Thoracic aorta (tissue), 2 donors: ENCODE measurements at places on chromosomes 2 and 18.

GRCh38 chr2:65299246-65299645, 71.6 kb downstream of the ACTR2 start:
- DNase-seq = no peak

DNA sequence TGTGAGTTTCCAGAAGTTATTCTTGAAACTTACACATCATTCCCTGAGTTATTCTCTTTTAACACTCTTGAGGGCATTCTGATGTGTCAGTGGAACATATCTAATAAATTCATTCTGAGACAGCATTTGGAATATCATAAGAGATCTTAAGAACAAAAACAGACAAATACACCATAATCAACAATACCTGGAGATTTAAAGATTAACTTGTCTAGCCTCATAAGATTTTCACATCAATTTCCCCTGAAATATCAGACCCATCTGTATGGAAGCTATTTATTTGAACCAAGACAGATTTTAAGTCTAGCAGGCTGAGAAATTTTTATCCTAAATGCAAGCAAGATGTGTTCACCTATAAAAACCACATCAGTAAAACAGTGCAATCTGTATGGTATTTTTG, 181.6 kb downstream of the NYAP2 start:
- no peak for DNase-seq

DNA sequence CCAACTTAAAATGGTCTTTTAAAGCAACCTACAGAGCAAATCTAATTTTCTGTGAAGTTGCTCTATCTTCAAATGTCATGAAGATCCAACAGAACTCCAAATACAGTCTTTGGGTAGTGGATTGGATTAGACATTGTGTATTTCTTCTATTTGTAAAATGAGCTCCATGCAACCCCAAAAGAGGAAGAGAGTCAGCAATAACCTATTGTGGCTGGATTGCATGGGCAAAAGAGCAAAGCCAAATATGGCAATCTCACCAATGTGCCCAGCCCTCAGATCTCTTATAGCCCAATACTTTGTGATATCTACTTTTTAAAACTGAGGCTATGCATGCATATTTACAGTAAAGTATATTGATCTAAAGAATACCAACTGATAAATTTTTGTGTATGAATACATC, 146.3 kb downstream of the TXNL1 start:
- DNase-seq = no peak

GRCh38 chr2:29627279-29627711, 294.1 kb downstream of the ALK start:
- DNase-seq = no peak

DNA sequence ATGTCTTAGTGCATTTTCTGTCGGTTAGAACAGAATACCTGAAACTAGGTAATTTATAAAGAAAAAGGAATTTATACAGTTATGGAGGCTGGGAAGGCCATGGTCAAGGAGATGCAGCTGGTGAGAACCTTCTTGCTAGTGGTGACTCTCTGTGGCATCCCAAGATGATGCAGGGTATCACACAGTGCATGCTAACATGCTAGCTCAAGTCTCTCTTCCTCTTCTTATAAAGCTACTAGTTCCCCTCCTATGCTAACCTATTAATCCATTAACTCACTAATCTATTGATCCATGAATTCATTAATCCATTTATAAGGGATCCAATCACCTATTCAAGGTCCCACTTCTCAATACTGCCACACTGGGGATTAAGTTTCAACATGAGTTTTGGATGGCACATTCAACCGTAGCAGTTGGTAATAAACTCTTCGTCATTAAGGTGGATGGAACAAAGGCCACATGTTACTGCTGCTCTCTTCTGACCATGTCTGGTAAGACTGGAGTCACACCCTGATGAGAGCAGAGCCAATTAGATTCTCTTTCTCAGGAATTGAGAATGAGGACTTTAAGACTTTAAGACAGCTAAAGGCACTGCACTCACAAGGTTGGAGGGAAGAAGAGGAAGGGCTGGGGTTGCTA, 211.6 kb upstream of the SMAD7 start:
- no peak for DNase-seq

GRCh38 chr18:44388329-44388728, 292.4 kb upstream of the SETBP1 start:
- no peak for DNase-seq

GRCh38 chr2:136059036-136059472, 58.9 kb downstream of the CXCR4 start:
- no peak for DNase-seq

- DNase-seq = no peak
Observed at GRCh38 chr2:236793023-236794011, 223.7 kb downstream of the ACKR3 start.

GRCh38 chr2:79446313-79446712, 66.5 kb upstream of the CTNNA2 start:
- DNase-seq = no peak

GRCh38 chr18:57009844-57010243, 137.0 kb upstream of the BOD1L2 start:
- DNase-seq = no peak

DNA sequence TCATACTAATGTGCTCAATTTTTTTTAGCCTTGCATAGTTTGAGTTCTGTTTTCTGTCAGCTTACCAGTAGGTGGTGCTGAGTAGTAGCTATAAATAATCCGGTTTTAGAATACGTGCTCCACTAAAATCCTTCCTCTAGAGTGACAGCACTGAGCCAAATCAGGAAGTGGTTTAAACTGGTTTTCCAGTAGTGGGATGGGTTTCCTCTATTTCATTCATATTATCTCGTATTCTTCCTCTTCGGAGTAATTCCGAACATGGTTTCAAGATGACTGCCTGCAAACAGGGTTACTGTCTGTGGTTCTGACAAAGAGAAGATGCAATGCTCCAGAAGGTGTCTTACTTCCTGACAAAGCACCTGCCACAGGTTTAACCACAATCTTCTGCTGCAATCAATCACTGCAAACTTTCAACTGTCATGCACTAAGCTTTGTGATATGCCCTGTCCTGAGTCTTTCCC, 496.9 kb upstream of the VRK2 start:
- DNase-seq = no peak

GRCh38 chr2:66173645-66174044, 261.3 kb upstream of the MEIS1 start:
- DNase-seq = no peak

DNA sequence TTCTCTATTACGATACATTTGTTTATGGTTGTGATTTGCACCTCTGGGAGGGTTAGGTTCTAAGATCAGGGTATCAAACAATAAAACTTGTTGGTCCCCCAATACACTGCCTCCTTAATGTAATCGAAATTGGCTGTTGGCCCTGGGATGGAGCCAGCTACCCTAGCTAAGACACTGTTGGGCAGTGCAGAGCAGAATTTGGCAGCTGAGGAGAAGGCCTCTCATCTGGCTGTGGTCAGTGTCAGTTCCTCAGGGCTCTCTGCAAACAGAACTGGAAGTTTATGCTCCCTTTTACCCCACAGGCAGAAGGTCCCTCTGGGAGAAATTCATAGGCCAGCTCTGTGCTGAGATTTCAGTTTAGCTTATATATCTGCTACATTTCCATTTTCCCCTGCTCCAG, 8.6 kb upstream of the HAAO start:
- no peak for DNase-seq

GRCh38 chr18:12255626-12256026, 1.5 kb downstream of the CIDEA start:
- no peak for DNase-seq

DNA sequence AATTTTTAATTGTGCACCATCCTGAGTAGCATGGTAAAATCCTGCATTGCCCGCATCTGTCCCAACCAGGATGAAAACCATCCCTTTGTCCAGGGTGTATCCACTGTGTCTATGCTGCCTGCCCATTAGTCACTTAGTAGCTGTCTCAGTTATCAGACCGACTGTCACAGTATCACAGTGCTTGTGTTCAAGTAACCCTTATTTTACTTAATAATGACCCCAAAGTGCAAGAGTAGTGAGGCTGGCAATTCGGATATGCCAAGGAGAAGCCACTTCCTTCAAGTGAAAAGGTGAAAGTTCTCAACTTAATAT, 8.8 kb downstream of the ITSN2 start:
- DNase-seq = no peak

GRCh38 chr2:235762832-235763598, 269.2 kb downstream of the AGAP1 start:
- DNase-seq = no peak

GRCh38 chr2:157362627-157363026, 37.0 kb upstream of the ERMN start:
- no peak for DNase-seq

DNA sequence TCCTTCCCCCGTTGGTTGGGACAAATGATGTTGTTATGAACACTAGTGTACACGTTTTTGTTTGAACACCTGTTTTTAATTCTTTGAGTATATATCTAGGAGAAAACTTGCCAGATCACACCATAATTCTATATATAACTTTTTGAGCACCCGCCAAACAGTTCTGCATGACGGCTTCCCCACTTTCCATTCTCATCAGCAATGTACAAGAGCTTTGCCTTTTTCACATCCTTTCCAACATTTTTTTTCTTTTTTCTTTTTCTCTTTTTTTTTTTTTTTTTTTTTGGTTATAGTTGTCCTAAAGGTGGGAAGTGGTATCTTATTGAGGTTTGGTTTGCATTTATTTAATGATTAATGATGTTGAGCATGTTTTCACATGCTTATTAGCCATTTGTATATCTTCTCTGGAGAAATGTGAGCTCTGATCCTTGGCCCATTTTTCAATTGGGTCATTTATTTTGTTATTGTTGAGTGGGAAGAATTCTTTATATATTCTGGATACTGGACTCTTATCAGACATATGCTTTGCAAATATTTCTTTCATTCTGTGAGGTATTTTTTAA, 86.9 kb upstream of the ZC3H15 start:
- DNase-seq = no peak

- no peak for DNase-seq
Observed at GRCh38 chr2:27264753-27265535, 2.1 kb upstream of the SLC30A3 start.

- DNase-seq = no peak
Observed at GRCh38 chr2:44550561-44550960, 188.8 kb downstream of the CAMKMT start.

DNA sequence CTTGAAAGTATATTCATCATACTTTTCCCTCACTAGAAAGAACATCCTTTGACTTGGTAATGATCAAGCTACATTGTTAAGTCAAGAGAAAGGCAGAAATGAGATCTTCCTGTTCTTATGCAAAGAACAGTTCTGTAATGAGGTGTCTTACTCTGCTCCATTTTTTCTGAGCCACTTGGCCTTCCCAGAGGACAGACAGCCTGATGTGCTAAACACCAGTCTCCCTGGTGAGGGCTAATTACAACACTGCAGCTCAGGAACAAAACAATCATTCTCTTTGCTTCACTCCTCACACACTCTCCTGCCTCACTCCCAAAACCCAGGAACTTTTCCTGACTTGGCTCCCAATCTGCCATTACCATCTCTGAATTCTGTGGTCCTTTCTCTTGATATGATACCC, 25.6 kb downstream of the TACR1 start:
- DNase-seq = no peak

- DNase-seq = no peak
Observed at GRCh38 chr18:79413025-79413424, 17.3 kb downstream of the NFATC1 start.

- DNase-seq = no peak
Observed at GRCh38 chr2:149061133-149061745, 22.7 kb downstream of the LYPD6B start.

DNA sequence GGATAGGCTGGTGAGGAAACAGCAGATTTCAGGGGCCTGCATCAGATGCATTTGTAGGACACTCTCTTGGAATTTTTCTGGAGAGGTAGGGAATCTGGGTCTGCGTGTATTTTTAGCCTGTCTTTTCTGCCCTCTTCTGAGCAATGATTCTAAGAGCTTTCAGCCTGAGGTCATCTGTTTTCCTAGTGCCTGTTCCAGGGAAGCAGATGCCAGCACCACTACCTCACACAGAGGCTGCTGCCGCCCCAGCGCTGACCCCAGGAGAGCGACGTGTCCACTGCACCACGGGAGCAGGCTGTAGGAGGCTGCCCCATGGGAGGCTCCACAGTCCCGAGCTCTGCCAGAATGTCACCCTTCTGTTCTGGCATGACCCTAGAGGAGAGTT, 316.5 kb downstream of the CYP26B1 start:
- DNase-seq = peak; percentile 51

DNA sequence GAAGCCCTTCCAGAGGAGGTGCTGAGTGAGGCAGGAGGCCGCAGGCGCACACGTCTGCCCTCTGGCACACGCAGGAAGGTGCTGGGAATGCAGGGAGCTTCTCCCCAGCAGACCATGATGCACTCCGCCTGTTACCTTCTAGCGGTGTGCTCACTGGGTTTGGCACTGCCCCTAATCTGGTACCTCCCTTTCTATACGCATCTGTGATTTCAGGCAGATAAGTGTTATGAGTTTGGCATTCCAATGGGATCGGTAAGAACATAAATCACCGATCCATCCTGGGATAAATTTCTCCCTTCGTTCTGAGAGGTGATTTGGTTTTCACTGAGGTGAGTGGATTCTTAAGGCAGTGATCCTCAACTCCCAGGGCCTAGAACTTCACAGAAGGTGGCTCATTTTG, 34.6 kb downstream of the ODC1 start:
- no peak for DNase-seq

- DNase-seq = no peak
Observed at GRCh38 chr18:31396796-31397612, 20.4 kb downstream of the DSG4 start.

DNA sequence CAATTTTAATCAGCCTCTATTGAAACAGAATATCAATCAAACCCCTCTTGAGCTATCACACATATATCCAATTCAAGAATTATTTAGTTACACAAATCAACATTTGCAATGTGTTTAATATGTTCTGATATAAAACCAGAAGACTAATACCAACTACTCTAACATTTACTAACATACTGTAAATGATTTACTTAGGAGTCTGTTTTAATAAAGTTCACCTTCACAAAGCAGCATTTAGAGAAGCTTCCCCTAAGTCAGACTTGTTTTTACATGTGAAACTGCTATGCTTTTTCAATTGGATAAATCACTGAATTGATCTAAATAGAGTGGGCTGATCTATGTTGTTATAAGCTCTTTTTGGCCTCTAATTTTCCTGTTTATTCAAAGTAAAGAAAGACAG, 18.3 kb downstream of the COL4A3 start:
- DNase-seq = no peak

DNA sequence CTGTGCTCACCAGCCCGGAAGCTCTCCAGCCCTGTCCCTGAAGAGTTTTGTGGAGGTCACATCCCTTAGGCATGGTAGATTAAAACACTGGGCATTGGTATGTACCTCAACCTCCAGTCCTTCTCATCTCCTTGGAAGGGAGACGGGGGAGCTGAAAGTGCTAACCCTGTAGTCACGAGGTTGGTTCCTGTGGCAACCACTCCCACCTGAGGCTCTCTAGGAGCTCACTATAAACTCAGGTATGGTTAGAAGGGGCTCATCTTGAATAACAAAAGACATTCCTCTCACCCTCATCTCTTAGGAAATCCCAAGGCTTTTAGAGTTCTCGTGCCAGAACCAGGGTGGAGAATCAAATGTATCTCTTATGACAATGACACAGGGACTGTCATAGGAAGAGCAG, 43.0 kb upstream of the MGAT4A start:
- no peak for DNase-seq

DNA sequence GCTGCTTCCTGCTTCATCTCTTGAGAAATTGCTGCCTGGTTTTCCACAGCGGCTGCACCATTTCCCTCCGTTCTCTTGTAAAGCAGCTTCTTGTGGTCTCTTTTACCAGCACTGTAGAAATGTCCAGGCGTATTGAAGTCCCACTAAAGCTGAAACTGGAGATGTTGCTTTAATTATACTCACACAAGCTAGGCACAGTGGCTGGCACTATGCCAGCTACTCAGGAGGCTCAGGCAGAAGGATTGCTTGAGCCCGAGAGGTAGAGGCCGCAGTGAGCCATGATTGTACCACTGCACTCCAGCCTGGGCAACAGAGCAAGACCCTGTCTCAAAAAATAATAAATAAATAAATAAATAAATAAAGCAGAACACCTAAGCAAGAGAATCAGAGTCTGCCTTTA, 19.2 kb upstream of the ATP9B start:
- DNase-seq = no peak
